ENCODE measurements at places on chromosomes 6 and 20.

- DNase-seq: no peak
Observed at GRCh38 chr20:3885715-3886114, 3.5 kb upstream of the PANK2 start.

DNA sequence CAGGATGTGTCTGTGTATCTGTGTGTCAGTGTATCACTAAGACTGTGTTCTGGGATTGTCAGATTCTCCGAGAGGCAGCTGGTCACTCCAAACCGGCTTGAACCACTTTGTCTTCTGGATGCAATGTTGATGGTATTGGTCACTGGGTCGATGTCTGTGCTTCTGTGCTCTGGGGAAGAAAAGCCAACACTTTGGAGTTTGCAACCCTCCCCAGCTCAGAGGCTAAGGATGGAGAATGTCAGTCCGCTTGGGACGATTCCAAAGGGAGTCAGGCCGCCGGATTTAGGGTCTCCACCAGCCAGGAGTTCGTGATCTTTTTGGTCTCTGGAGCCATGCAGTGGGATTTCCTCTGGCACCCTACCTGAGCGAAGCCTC lies 5.2 kb downstream of the MAFB start:
- no peak for DNase-seq

- DNase-seq: no peak
Observed at GRCh38 chr6:168967281-168967925, 286.2 kb downstream of the THBS2 start.

GRCh38 chr20:4946986-4947385 lies 54.3 kb downstream of the SLC23A2 start:
- no peak for DNase-seq

- no peak for DNase-seq
Observed at GRCh38 chr6:52157301-52157941, 28.8 kb upstream of the IL17A start.

DNA sequence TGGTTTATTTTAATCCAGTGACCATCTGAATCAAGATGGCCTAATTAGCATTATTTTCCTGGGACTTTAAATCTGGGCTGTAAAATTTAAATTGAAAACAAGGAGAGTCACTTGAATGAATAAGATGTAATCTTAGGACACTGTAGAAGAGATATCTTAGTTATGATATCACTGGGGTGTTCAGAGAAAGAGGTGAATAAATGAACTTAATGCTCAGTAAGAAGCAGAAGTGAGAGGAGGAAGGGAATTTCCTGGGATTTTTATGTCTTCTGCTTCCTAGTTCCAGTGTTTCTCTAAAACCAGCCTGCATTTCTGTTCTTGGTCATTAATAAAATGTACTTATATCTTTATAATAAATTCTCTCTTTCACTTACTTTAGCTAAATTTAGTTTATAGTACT lies 136.8 kb upstream of the PTPRK start:
- no peak for DNase-seq

- DNase-seq: no peak
Observed at GRCh38 chr6:7805850-7806214, 79.9 kb downstream of the BMP6 start.

- DNase-seq: no peak
Observed at GRCh38 chr20:17896193-17896723, 72.3 kb downstream of the SNX5 start.

DNA sequence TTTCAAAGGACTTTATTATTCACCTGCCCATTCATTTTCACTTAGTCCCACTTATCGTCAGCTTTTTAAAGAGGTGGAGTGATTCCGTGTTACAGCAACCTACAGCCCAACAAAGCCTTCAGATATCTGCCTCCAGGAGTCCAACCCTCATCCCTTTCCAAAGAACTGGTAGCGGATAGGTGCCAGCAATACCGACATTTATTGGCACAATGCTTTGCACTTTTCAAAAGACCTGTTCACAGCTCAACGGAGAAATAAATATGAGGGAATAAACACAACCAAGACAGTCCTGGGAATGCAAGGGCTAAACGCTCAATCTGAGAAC lies 819 bp upstream of the MTRF1L start:
- no peak for DNase-seq

DNA sequence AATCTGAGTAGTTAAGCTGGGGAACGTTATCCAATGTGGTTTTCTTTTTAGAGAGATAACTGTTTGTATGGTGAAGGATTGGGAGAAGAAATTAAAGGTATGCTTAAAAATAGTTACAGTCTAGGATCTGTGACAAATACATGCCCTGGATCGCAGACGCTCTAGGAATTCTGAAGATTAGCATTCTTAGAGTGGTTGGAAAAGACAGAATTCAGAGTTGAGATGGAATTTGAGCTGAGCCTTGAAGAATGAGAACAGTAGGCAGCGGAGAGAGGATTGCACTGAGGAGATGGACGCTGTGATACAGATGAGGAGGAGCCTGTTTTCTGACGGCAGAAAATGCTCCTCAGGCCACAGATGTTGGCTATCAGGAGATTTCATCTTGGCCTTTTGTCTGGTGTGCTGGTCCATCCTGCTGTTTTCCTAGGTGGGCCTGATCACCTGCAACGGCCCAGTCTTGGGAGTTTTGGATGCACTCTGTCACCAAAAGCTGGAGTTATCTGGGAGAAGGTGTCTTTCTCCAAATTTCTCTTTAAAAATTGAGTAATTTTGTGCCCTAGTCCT lies 48.3 kb upstream of the KIF25 start:
- DNase-seq: no peak

- no peak for DNase-seq
Observed at GRCh38 chr20:48286601-48287000, 501.3 kb upstream of the SULF2 start.

- no peak for DNase-seq
Observed at GRCh38 chr6:163603395-163603794, 188.9 kb downstream of the QKI start.

DNA sequence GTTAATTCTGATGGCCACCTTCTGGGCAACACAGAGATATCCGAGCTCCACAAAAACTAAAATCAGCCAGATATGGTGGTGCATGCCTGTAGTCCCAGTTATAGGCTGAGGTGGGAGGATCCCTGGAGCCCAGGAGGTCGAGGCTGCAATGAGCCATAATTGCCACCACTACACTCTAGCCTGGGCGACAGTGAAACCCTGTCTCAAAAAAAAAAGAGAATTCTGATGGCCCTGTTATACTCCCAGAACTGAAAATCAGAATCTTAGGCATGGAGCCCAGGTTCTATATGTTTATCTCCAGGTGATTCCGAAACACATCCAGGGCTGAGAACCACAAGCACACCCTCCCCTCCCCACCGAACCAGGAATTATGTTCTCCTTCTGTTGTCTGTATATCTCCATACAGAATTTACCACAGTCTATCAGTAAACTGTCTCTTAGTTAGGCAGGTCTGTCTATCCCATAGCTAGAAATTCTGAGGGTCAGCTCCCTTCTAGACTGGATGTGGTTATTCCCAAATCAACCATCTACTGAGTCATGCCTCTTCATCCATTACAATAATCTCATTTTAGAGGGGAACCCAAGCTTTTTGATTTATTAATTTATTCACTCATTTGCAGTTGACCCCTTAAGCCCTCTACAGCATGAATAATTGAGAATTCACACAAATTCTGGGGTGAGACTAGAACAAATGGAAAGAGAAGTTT lies 24.8 kb upstream of the CCND3 start:
- no peak for DNase-seq

- no peak for DNase-seq
Observed at GRCh38 chr6:165571068-165571682, 91.9 kb downstream of the PDE10A start.

GRCh38 chr6:34890533-34890925 lies 1.5 kb downstream of the ANKS1A start:
- DNase-seq: no peak

DNA sequence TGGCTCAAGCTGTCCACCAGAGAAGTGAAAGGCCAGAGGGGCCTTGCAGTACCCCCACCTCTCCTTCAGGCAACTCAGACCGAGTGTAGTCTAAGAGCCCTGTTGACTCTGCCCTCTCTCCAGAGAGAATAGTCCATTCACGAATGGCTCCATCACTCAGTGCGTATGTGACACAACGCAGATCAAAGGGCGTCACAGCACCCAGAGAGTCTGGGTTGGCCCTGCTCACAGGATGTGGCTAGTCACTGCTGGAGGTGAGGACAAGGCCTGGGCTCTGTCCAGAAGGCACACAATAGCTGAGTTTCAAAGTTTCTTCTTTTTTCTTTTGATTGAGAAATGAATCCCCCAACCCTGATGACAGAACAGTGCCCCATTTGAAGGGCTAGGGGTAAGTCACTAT lies 74.1 kb downstream of the TRMT11 start:
- no peak for DNase-seq

GRCh38 chr6:28982476-28983266 lies 22.4 kb downstream of the ZNF311 start:
- no peak for DNase-seq

- no peak for DNase-seq
Observed at GRCh38 chr6:139588076-139588639, 213.7 kb upstream of the CITED2 start.

GRCh38 chr20:44123874-44124535 lies 63.0 kb downstream of the JPH2 start:
- no peak for DNase-seq

- no peak for DNase-seq
Observed at GRCh38 chr20:35611482-35611881, 4.1 kb upstream of the SPAG4 start.

GRCh38 chr6:29907637-29908340 lies 34.5 kb upstream of the HLA-A start:
- DNase-seq: no peak

GRCh38 chr6:138873191-138873590 lies 77.3 kb downstream of the ECT2L start:
- DNase-seq: no peak

DNA sequence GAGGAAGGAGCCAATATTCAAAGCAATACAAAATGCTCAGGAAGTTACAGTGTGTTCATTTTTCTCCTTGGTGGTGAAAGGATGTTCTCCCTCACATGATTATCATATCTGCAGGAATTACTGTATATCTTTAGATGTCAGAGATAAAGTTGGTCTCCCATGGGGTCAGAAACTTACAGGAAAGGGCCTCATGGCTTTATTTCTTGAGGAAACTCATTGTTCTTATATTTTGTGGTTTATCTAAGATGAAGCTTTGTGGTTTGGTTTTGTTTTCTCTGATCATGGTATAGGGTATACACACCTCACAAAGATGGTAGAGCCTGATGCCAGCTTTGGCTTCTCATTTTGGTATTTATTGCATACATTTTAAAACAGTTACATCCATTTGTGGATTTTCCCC lies 100.5 kb upstream of the STXBP5 start:
- no peak for DNase-seq

GRCh38 chr20:14716351-14716801 lies 379.0 kb upstream of the FLRT3 start:
- no peak for DNase-seq

DNA sequence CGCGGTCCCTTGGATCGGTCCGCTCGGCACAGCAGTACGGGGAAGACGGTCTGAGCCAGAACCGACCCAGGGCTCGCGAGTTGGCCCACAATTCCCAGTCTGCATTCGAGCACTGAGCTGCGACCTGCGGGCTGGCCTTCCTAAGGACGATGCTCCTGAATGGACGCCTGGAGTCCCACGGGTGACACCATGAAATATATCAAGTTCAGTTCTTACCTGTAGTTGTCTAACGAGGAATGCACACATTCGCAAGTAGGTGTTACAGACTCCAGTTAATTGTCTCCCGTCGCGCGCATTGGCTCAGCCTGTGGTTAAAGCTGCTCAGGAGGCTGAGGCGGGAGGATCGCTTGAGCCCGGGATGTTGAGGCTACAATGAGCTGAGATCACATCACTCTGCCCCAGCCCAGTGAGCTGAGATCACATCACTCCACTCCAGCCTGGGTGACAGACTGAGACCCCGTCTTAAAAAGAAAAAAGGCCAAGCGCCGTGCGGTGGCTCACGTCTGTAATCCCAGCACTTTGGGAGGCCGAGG lies 802 bp downstream of the PEX7 start:
- no peak for DNase-seq

DNA sequence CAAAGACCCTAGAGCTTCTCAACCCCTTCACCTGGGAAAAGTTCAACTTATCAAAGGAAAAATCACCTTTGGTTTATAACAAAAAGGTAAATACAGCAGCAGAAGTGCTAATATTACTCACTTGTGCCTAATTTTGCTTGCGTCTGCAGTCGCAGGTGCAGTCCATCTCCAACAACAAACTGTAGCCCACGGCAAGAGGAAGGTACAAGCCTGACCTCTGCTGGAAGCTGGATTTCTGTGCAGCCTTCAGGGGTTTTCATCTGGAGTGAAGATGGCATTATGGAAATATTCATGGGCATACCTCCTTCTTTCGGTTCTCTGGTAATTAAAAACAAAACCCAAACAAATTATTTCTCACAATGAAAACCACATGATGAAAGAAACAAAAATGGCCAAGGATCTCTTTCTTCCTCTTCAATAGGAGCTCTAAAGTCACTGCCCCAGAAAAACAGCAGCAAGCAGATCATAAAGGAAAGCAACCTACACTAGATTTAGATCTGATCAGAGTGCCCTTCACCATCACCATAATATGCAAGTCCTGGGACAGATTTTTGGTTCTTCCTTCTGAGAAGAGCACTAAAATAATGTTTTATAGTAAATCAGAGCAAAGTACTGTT lies 7.8 kb downstream of the UBE3D start:
- DNase-seq: no peak

- no peak for DNase-seq
Observed at GRCh38 chr6:108348655-108349349, 53.9 kb downstream of the AFG1L start.

- no peak for DNase-seq
Observed at GRCh38 chr20:14538433-14538832, 201.0 kb upstream of the FLRT3 start.

DNA sequence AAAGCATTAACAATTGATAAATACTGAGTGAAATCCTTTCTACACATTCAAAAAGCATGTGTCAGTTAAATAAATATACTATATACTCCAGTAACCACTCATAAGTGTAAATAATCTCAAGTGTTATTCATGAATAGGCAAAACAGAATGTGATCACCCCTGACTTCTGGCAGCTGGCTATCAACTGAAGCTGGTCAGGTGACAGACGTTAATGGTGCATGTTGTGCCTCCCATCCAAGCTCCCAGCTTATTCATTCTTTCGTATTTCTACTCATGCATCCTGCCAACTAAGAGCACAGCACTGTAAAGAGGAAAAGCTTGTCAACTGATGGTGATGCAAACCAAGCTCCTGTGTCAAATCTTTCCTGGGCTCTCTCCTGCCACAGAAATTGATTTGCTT lies 7.7 kb downstream of the PSMB1 start:
- DNase-seq: no peak
